ENCODE measurements at places on chromosomes 1 and 21.
A peak's percentile ranks its signal among the peaks of the same experiment; 100 is the strongest.

GRCh38 chr1:43418858-43419257 lies 29.2 kb downstream of the SZT2 start:
- DNase-seq, result no peak

- DNase-seq, result no peak
These were observed 111.4 kb upstream of the CDC42BPA start for GRCh38 chr1:227429447-227430359.

DNA sequence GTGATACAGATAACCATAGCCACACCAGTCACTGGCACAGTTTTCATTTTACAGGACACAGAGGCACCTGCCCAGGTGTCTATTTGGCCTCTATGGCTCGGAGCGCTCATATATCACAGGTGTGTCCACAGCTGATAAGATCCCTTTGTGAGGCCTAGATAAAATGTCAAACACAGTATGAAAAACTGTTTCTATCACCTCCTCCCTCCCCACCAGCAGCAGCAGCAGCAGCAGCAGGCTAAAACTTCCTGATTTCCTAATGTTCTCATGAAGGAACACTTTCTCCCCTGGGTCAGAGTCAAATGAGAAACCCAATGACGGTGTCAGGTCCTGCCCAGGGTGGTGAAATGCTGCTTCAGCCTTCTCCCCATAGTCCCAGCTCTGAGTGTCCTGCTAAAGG lies 24.4 kb downstream of the ELAPOR1 start:
- DNase-seq, result no peak

DNA sequence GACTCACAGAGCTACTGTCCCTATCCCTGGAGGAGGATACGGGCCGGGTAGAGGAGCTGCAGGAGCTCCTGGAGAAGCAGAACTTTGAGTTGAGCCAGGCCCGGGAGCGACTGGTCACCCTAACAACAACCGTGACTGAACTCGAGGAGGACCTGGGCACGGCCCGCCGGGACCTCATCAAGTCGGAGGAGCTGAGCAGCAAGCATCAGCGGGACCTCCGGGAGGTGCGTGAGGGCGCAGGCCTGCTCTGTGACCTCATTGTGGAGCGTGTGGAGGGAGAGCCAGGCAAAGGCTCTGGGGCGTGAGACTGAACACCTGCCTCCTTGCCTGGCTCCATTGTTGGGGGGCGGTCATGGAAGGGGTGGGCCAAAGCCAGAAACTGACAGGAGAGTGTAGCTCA lies 19.0 kb downstream of the PPFIA4 start:
- no peak for DNase-seq

GRCh38 chr1:46582972-46583371 lies 21.1 kb downstream of the MKNK1 start:
- no peak for DNase-seq

GRCh38 chr1:210739627-210740026 lies 394.3 kb downstream of the KCNH1 start:
- DNase-seq, result no peak

DNA sequence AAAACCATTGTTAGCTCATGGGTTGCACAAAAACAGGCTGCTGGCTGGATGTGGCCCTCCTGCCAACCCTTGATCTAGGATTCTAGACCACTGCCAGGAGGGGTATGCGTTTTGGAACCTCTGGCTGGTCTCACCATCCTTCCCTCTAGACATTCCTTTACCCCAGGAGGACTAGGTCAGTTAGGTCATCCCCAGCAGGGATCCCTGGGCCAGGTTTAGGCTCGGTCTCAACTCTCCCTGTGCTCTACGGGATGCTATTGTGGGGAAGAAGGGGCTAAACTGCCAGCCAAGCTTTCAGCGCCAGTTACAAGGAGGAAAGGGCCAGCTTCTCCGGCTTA lies 22.7 kb downstream of the SLC2A1 start:
- DNase-seq, result no peak

- no peak for DNase-seq
These were observed 63.1 kb upstream of the SLC2A1 start for GRCh38 chr1:43021547-43022474.

DNA sequence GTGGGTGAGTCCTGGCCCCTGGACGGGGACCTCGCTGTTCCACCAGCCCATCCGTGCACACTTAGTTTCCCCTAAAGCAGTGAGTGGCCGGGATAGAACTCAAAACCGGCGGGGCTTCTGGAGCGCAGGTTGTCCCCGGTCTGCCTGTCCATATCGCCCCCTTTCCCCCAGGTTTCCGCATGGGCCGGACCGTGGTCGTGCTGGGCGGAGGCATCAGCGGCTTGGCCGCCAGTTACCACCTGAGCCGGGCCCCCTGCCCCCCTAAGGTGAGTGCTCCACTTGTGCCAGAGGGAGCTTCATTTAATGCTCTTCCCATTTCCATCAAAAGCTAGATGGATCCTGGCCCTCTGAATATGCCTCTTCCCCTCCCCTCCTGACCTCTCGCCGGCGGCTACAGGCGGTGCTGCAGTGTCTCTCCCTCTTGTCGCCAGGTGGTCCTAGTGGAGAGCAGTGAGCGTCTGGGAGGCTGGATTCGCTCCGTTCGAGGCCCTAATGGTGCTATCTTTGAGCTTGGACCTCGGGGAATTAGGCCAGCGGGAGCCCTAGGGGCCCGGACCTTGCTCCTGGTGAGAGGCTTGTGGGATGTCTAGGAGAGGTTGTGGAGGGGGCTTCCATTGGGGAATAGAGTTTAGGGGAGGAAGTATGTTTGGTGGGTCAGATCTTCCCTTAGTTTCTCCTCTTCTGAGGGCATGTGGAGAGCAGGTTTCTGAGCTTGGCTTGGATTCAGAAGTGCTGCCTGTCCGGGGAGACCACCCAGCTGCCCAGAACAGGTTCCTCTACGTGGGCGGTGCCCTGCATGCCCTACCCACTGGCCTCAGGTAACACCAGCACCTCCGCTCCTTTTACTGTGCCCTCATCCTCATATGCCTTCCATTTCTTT lies 683 bp downstream of the PPOX start:
- DNase-seq, result no peak

DNA sequence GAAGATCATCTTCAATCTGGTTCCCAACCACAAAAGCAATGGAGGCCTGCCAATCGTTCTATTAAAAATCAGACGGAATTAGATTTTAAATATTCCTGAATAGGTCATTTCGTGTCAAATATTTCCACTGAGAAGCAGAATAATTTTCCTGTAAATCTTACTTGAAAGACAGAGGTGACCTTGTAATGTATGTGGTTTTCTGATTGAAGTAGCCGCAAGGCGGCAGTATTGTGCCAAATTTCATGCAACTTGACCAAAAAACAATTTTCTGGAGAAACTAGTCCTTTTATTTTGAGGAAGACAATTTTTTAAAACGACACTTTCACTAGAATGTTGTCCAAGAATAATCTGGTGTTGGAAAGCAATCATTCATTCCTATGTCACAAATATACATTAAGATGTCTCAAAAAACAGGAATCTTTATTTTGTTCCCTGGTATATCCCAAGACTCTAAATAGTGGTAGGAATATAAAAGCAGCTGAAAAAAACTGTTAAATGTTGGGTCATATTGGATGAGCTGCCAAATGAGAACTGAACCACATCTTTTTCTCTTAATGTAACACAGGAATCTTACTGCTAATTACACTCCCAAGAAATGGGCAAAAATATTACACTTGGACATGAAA lies 33.6 kb downstream of the SPAG17 start:
- DNase-seq, result peak; percentile 8

DNA sequence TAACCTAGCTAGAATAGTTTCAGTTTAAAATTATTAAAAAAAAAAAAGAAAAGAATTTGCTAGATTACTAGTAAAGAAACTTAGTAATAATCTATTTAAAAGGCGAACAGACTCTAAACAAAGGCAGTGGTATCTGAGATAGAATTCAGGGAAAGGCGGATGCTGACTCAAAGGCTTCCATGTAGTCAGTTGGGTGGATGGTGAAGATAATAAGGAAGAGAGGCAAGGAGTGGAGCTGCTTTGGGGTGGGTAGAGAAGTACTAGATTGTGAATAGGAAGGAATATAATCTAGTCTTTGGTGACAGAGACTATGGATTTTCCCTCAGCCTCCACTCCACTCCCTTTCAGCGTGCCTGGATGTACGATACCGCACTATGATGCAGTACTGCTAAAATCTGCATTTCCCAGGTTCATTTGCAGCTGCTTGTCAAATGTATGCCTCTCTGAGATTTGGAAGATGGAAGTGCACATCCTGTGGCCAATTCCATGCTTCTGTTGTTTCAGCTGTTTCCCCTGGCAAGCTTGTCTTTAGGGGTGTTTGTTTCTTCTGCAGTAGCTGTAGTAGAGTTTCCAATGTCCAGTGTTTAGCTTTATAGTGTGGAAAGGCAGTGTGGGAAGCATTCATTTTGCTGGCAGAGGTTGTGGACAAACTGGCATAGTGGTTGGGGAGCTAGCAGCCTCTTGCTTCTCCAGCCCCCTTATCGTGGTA lies 184.6 kb upstream of the NRIP1 start:
- no peak for DNase-seq

GRCh38 chr1:3037281-3038040 lies 16.2 kb downstream of the ACTRT2 start:
- no peak for DNase-seq

DNA sequence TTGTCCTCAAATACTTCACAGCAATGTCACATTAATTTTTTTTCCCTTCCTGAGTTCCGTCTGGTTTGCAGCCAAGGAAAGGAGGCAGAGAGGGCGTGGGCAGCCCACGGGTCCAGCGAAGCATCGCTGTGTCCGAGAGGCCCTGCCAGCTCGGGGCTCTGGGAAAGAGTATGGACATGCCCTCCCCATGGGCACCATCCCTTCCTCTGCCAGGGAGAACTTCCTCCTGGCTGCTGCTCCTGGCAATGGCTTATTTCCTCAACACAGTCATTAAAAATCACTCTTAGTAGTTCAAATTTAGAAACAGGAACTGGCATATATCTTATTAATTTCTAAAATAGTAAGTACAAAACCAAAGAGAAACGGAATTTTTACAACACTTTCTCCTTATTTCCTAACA lies 115.4 kb downstream of the RIPK4 start:
- DNase-seq, result no peak

GRCh38 chr1:27526569-27527222 lies 36.7 kb upstream of the WASF2 start:
- DNase-seq, result no peak

DNA sequence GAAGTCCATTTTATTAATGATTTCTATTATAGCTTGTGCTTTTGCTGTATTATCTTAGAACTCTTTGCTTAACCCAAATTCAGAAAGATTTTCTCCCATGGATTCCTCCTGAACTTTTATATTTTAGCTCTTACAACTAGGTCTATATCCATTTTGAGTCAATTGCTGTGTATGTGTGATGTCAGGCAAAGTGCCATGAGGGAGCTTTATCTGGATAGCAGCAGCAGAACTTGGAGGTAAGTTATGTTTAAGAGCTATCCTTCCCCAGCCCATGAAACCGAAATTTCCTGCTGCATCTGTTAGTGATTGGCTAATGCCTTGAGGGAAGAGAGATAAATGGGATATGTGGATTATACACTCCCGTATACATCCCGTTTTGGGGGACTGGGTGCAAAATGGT lies 29.9 kb downstream of the ADAM30 start:
- no peak for DNase-seq

DNA sequence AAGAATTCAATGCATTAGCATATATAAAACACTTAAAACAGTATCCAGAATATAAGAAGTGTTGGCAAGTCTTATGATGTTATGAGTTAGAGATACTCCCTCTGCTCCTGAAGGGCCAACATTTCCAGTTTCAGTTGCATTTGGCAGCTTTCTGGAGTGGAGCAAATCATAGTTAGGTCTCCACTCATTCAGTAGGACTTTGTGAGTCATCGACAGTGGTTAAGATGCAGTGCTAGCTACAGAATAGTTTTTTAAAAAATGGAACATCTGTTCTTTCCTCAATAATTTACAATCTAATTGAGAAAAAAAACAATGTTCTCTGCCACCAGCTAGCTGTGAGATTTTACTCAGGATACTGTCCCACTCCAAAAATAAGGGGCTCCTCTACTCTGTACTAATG lies 389.1 kb downstream of the HLX start:
- no peak for DNase-seq

DNA sequence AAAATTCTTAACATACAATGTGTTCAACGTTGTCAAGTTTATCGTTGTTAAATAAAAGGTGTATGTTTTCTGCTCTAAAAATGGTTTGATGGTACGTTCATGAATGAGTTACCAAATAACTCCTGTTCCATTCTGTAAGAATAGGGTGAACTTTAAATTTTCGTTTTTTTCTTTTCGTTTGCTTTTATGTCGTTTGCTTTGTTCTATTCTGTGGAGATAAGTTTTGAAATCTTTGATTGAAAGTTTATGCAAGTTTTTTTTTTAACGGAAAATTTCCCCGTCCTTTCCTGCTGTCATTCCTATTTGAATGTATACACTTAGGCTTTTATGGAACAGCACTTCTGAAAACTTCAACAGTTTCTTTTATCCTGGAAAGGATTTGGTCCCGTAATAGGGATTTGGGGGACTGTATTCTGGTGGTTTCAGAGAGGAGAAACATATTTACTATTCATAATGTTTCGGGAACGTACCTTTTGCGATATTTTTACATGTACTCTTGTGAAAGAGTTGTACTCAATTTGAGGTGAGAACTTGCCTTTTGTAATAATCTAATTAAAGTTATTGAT lies 1.7 kb downstream of the DR1 start:
- DNase-seq, result no peak

GRCh38 chr1:157512036-157512969 lies 40.0 kb downstream of the FCRL5 start:
- no peak for DNase-seq

GRCh38 chr21:33975548-33976081 lies 60.0 kb upstream of the ATP5PO start:
- peak; percentile 70 for DNase-seq

GRCh38 chr21:22536509-22536908 lies 1538.3 kb downstream of the NCAM2 start:
- no peak for DNase-seq

- no peak for DNase-seq
These were observed 27.2 kb downstream of the SYT6 start for GRCh38 chr1:114126261-114127095.

DNA sequence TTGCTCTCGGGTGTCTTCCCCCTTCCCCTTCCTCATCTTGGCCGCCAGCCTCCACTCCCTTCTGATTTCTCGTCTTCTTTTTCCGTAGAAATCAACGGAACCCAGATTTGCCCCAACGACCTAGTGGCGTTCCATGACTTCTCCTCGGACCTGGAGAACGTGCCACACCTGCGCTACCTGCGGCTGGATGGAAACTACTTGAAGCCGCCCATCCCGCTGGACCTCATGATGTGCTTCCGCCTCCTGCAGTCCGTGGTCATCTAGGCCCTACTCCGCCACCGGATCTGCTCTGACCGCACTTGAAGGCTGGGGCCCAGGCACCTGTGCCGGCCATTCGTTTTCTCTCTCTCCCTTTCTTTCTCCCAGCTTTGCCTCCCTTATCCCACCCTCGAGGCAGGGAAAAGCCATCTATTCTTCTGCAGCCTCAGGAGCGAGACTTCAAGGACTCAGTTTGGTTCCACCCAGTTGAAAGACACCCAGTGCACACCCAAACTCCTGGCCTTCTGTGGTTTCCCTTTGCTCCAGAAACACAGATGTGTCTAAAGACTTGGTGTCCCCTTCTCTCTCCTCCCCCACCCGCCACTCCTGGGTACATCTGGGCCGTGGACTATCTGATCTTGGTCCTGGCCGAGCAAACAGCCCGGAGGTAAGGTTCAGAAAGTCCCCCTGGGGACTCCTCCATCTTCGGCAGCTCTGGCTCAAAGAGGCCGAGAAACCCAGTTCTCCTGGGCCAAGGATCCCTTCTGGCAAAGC lies 7.2 kb upstream of the OPTC start:
- no peak for DNase-seq

- DNase-seq, result no peak
These were observed 87.5 kb upstream of the CACYBP start for GRCh38 chr1:174912264-174912663.

- DNase-seq, result no peak
These were observed 146.3 kb downstream of the HLX start for GRCh38 chr1:221025501-221025900.

- no peak for DNase-seq
These were observed 79.7 kb downstream of the PLPPR5 start for GRCh38 chr1:98924977-98925376.

All from CD4-positive, alpha-beta T cell treated with Interferon alpha-2 for 1 hour (primary cell).